Naive B cell (primary cell): ENCODE measurements at places on chromosomes 13 and 19. TPM values are rescaled to one million over a fixed set of nuclear protein-coding genes. Genes with fewer than 3 reads are reported as not detected.

PNMA8B gene
- polyA plus RNA-seq = 0.16 TPM

DNA sequence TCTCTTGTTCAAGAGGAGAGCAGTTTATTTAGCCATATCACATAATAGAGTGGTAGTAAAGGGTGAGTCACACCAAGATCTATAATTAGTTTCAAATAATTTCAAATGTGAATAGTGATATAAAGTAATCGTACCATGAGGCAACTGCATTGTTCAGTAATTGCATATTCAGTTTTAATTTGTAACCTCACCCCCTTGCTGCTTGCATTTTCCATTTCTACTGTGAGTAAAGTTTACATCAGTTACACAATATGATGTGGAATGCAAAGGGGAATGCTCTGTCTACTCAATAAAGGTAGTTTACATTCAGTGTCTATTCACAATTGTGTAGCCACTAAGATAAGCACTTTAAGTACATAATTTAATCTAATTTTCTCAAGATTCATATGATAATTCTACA lies 1695.7 kb upstream of the SPRY2 start:
- H3K27me3 ChIP-seq = no peaks in the 10 kb centered on the region
- H3K36me3 ChIP-seq = no peaks in the 10 kb centered on the region
- H3K27ac ChIP-seq = no peak overlapping the region
- H3K4me1 ChIP-seq = no peaks in the 10 kb centered on the region
- H3K4me3 ChIP-seq = no peak overlapping the region
- DNase-seq = no peak

DNA sequence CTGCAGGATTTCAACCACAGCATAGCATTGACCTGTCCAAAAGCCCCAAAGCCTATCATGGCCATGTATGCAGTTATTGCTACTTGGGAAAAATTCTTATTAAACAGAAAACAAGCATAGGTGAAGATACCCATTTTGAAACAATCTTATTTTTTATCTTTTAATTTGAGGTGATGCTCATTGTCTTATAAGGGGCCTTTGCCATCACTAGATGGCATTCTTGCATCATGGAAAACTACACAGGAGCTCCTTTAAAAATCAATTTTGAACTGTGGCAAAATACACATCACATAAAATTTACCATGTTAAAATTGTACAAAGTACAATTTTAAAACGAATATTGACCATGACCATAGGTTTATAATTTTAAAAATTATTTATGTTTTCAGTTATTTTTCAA lies 38.9 kb upstream of the ZNF835 start:
- H3K36me3 ChIP-seq = no peaks in the 10 kb centered on the region
- DNase-seq = no peak
- H3K27me3 ChIP-seq = no peaks in the 10 kb centered on the region
- H3K4me3 ChIP-seq = no peak overlapping the region

RFPL4A gene
- polyA plus RNA-seq = not detected

SBNO2 gene
- 1.2 TPM for polyA plus RNA-seq

- H3K27ac ChIP-seq = no peak overlapping the region
- DNase-seq = no peak
- peaks cover 21% of the 10 kb centered on the region for H3K27me3 ChIP-seq
- H3K4me3 ChIP-seq = no peak overlapping the region
- H3K36me3 ChIP-seq = no peaks in the 10 kb centered on the region
Observed at GRCh38 chr19:50242581-50242980, 39.2 kb downstream of the MYH14 start.

FXYD3 gene
- not detected for polyA plus RNA-seq

GRK1 gene
- not detected for polyA plus RNA-seq

GRCh38 chr13:29435125-29435911 lies 160.2 kb downstream of the SLC7A1 start:
- DNase-seq = no peak
- H3K27me3 ChIP-seq = peaks cover 17% of the 10 kb centered on the region
- no peaks in the 10 kb centered on the region for H3K36me3 ChIP-seq
- H3K4me1 ChIP-seq = peaks cover 19% of the 10 kb centered on the region
- no peak overlapping the region for H3K4me3 ChIP-seq
- no peak overlapping the region for H3K27ac ChIP-seq

CABP5 gene
- not detected for polyA plus RNA-seq

DNA sequence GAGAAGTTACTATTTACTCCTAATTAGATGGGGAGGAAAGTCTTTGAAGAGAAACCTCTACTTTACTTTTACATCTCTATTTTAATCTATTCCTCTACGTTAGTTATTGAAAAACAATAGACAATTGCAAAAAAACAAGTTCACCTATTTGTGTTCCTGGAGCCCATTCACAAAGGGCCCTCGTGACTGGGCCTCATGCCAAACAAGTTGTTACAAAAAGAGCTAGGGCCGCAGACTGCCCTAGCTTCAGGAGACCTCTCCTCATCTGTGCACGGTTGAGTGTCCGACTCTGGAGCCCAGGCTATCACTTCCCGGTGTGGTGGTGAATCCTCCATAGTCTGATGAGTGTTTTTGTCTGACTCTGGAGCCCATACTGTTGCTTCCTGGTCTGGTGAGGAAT lies 190.9 kb downstream of the ZNF486 start:
- DNase-seq = no peak
- H3K36me3 ChIP-seq = peaks cover 7% of the 10 kb centered on the region
- no peak overlapping the region for H3K27ac ChIP-seq
- H3K27me3 ChIP-seq = no peaks in the 10 kb centered on the region
- H3K4me3 ChIP-seq = no peak overlapping the region
- no peaks in the 10 kb centered on the region for H3K4me1 ChIP-seq

GRCh38 chr13:31898378-31899071 lies 133.0 kb upstream of the FRY start:
- no peak overlapping the region for H3K4me3 ChIP-seq
- DNase-seq = no peak
- H3K36me3 ChIP-seq = no peaks in the 10 kb centered on the region

SBSN gene
- not detected for polyA plus RNA-seq

PSG3 gene
- not detected for polyA plus RNA-seq

DNA sequence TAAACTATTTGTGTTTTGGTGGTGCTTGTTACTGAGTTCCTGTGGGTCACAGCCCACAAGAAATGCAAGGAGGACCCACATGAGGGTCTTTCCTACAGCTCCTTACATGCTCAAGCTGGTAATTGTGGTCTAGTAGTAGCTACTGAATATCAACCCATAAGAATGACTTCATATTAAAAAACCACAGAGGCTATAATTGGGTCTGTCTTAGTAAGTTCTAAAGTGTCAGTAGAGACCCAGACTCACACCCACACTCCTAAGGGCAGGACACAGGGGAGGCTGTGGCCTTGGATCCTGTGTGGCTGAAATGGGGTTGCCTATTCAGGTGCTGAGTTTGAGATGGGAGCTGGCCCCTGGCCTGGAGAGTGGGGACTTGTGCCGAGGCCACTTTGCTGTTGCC lies 19.6 kb downstream of the TFDP1 start:
- H3K36me3 ChIP-seq = no peaks in the 10 kb centered on the region
- peaks cover 19% of the 10 kb centered on the region for H3K4me1 ChIP-seq
- no peaks in the 10 kb centered on the region for H3K27me3 ChIP-seq
- H3K4me3 ChIP-seq = no peak overlapping the region

SLC5A5 gene
- polyA plus RNA-seq = not detected

CYP2F1 gene
- not detected for polyA plus RNA-seq

DNA sequence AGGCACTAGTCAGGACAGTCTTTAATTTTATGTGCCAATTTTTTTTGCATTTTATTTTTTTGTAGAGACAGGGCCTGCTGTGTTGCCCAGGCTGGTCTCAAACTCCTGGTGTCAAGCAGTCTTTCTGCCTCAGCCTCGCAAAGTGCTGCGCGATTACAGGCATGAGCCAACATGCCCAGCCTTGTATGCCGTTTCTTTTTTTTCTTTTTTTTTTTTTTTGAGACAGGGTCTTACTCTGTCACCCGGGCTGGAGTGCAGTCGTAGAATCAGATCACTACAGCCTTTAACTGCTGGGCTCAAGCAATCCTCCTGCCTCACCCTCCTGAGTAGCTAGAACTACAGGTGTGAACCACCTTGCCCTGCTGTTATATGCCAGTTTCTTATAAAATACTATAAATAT lies 26.4 kb downstream of the BORA start:
- no peak overlapping the region for H3K4me3 ChIP-seq
- H3K27ac ChIP-seq = no peak overlapping the region
- no peak for DNase-seq
- peaks cover 4% of the 10 kb centered on the region for H3K4me1 ChIP-seq

NKPD1 gene
- polyA plus RNA-seq = not detected

- no peak for DNase-seq
- peak overlapping the region; percentile 5 for H3K4me3 ChIP-seq
- H3K27me3 ChIP-seq = peaks cover 82% of the 10 kb centered on the region
- peaks cover 41% of the 10 kb centered on the region for H3K4me1 ChIP-seq
- no peaks in the 10 kb centered on the region for H3K36me3 ChIP-seq
- no peak overlapping the region for H3K27ac ChIP-seq
Observed at GRCh38 chr19:1450735-1451731, 1.1 kb downstream of the APC2 start.

- H3K27me3 ChIP-seq = no peaks in the 10 kb centered on the region
- peaks cover 21% of the 10 kb centered on the region for H3K4me1 ChIP-seq
- H3K4me3 ChIP-seq = no peak overlapping the region
- peaks cover 7% of the 10 kb centered on the region for H3K36me3 ChIP-seq
Observed at GRCh38 chr19:5694956-5695648, 5.0 kb downstream of the RPL36 start.

PCDH9 gene
- 56.4 TPM for polyA plus RNA-seq

DNA sequence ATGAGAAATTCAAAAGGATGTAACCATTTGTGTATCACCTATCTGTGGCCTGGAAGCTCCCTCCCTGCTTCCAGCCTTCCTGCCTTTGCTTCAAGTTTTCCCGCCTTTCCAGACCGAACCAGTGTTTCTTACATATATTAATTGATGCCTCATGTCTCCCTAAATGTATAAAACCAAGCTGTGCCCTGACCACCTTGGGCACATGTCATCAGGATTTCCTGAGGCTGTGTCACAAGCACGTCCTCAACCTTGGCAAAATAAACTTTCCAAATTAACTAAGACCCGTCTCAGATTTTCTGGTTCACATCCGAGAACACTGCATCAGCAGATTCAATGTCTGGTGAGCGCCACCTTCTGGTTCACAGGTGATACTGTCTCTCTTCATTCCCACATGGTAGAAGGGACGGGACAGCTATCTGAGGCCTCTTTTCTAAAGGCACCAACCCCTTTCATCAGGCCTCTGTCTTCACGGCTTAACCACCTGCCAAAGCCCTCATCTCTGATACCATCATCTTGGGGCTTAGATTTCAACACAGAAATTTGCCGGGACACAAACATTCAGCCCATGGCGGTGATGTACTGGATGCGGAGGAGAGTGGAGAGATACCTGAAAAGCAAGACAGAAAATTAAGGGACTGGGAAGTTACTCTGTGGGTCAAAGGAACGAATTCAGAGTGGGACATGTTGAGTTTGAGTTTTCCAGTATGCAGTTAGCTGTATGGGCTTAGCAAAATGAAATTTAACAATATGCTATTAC lies 58.7 kb upstream of the PABPC3 start:
- DNase-seq = peak; percentile 39
- no peak overlapping the region for H3K4me3 ChIP-seq

GRCh38 chr13:109301726-109302125 lies 484.7 kb downstream of the IRS2 start:
- no peaks in the 10 kb centered on the region for H3K27me3 ChIP-seq
- H3K27ac ChIP-seq = no peak overlapping the region

DNA sequence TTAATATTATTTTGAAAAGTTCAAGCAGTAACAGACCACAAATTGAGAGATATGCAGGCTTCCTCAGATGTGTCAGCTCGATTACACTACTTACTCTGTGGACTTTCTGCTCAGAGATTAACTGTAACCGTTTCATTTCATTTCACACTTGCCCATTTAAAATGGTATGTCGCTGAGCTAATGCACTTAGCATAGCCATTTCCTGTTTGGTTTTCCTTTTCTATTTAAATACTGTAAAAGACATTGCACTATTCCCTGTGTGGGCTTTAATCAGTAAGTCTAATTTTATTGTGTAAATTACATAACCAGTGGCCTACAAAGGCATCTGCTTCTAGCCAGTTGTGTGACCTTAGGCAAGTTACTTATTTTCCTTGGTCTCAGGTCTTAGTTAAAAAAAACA lies 237.6 kb downstream of the LACC1 start:
- no peak overlapping the region for H3K4me3 ChIP-seq
- peak overlapping the region; percentile 39 for H3K27ac ChIP-seq
- H3K4me1 ChIP-seq = peaks cover 22% of the 10 kb centered on the region
- H3K27me3 ChIP-seq = no peaks in the 10 kb centered on the region

DNA sequence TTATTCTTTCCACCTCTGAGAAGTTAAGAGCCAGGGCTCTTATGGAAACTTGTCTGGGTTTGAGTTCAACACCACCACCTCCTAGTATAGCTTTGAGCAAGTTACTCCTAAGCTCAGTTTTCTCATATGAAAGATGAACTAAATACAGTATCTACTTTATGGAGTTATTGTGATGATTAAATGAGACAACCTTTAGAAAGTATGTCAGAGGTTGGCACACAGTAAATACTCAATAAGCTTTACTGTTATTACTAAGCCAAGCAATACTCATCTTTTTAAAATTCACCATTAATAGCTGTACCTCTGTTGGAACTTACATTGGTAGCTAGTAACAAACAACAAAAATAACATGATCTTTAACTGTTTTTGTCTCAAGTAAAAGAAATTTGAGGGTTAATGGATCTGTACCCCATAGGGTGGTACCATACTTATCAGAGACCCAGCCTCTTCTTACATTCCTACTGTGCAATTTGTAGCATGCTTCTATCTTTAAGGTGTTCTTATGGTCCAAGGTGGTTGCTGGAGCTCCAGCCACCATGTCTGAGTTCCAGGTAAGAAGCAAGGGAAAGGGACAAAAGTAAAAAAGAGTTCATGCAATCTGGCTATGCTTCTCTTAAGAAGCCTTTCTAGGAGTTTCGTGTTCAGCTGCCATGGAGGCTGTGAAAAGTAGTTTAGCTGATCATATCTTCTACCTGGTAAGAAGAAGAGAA lies 24.1 kb upstream of the NDFIP2 start:
- H3K27ac ChIP-seq = no peak overlapping the region
- no peaks in the 10 kb centered on the region for H3K36me3 ChIP-seq
- no peaks in the 10 kb centered on the region for H3K4me1 ChIP-seq
- no peak overlapping the region for H3K4me3 ChIP-seq
- DNase-seq = no peak
- peaks cover 51% of the 10 kb centered on the region for H3K27me3 ChIP-seq

DNA sequence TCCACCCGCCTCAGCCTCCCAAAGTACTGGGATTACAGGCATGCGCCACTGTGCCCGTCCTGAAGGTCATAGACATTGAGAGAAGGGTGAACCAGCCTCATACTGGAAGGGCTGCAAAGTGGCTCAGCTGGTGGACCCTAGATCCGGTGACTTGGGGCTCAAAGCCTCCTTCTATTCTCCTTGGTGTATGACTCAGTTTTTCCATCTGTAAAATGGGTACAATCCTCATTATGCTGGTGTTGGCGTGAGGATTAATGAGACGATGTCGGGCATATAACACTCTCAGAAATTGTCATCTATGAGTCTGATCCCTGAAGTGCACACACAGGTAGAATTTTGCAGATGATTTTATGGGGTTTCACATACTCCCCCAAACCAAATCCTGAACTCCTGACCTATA lies 5.8 kb upstream of the CAMSAP3 start:
- no peak overlapping the region for H3K27ac ChIP-seq
- DNase-seq = no peak
- no peak overlapping the region for H3K4me3 ChIP-seq

CEACAM7 gene
- polyA plus RNA-seq = not detected

OR10H1 gene
- not detected for polyA plus RNA-seq
